Stimulated activated CD8-positive, alpha-beta memory T cell treated with anti-CD3 and anti-CD28 coated beads, Interleukin-4, amount 100 ng/mL, for 1 hour (primary cell): ENCODE measurements at places on chromosomes 16 and 17.

DNA sequence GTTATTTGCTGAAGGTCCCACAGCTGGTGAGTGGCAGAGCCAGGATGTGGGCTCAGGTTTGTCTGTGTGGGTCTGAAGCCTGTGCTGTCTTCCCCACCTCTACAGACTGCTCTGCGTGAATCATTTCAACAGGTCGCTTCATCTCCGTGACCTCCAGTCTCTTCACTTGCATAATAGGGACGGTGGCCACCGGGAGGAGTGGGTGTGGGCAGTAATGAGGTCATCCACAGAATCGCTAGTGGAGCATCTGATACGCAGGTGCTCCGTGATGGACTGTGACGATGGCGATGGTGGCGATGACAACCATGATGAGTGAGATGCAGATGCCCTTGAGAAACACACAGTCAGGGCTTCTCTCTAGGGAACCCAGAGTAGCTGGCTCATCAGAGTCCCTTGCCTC lies 120.2 kb downstream of the RAP1GAP2 start:
- no peak for DNase-seq

- no peak for DNase-seq
Measured at GRCh38 chr17:8955021-8955959, 10.2 kb downstream of the PIK3R5 start.

DNA sequence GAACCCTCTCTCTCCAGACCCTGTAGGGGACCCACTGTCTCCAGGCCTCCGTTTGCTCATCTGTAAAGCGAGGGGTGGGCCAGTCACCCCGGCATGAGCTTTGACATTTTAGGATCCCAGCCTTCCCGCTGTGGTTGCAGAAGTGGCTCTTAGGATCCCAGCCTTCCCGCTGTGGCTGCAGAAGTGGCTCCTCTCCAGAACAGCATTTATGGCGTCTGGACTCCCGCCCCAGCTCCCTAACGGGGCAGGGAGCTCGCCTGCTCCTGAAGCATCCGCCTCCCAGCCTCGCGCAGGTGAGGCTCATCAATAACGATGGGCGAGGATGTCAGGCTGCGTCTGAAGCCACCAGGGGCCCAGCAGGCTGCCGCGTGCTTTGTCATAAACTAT lies 222.3 kb upstream of the TNRC6C start:
- no peak for DNase-seq

GRCh38 chr16:10817963-10818941 lies at the start of gene TVP23A:
Gene TVP23A (minus strand): TSS chr16:10818794. CDS start chr16:10818493, 301 bp downstream.
- no peak for DNase-seq

DNA sequence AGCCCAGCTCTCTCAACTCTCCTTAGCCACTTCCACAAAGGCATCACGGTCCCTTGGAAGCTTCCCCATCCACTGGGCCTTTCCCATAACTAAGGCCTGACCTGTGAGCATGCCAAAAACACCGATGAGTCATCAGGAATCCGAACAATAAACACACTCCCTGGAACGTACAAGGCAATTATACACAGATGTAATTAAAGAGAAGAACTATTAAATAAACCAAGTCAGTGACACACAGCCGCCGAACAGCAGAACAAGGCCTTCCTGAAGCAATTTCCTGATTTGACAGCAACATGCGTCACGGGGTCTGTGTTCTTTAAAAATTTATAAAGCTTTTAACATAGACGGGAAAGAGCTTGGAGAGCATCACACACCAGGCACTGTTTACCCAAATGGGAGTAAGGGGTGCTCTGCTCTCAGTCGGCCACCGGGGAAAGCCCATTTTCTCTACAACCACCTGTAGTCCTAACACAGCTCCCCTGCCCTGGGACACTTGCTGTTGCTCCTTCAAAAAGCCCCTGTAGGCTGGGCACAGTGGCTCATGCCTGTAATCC lies 29.4 kb downstream of the COG7 start:
- DNase-seq, result no peak

- DNase-seq, result no peak
Measured at GRCh38 chr16:71931599-71931998, 36.3 kb downstream of the IST1 start.

- DNase-seq, result no peak
Measured at GRCh38 chr17:66670206-66670605, 164.7 kb upstream of the CACNG5 start.

- no peak for DNase-seq
Measured at GRCh38 chr16:54526916-54527315, 240.3 kb upstream of the IRX3 start.

- no peak for DNase-seq
Measured at GRCh38 chr17:31564883-31565301, 173.4 kb downstream of the RAB11FIP4 start.
